Effector CD4-positive, alpha-beta T cell (primary cell): ENCODE measurements at places on chromosomes 2 and 18.

- no peak for DNase-seq
Observed at GRCh38 chr2:161044095-161044865, 115.9 kb upstream of the TANK start.

- DNase-seq, result no peak
Observed at GRCh38 chr2:142286618-142287017, 155.8 kb upstream of the LRP1B start.

DNA sequence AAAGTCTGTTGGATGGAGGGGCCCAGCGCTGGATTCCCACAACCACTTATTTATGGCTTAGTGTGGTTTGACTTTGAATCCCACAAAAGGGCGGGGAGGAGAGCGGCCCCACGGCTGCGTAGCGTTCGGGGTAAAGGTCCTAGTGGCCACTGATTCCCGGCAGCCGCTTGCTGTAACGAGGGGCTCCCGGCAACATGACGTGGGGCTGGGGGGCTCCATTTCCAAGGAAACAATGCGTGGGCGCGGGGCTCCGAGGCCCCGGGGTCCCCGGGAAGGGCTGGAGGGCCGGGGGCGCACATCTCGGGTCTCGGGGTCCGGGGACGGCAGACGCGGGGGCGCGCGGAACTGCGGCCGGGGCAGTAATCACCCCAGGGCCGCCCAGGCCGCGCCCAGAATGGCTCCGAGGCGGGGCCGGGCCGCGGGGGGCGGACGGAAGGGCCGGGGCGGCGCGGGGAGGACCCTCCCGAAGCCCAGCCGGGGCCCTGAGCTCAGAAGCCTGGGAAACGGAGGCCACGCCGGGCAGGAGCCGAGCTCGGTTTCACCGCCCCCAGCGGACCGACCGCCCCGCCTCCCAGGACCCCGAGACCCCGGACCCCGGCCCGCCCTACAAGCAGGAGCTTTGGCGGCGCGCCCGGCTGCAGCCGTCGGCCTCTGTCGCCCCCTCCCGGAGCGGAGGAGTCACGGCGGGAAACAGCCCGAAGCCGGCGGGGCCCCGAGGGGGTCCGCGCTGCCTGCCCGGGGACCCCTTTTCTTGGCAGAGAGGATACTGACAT lies 11.9 kb upstream of the MLPH start:
- peak; percentile 59 for DNase-seq

DNA sequence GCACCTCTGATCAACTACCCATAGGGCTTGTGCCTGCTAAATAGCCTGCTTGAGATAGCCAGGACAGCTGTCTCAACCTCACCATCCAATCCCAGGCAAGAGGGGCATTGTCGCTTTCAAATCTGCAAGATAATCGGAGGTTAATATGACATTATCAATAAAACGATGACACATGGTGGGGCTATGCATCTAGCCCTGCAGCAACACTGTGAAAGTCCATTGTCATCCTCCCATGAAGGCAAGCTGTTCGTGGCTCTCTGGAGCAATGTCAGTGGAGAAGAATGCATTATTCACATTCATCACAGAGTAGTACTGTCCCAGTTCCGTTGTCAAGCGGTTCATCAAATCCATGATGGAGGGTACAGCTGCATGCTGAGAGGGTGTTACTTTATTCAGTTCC lies 18.9 kb upstream of the KLHL23 start:
- no peak for DNase-seq

- DNase-seq, result no peak
Observed at GRCh38 chr2:54107903-54108615, 7.4 kb upstream of the ACYP2 start.

- no peak for DNase-seq
Observed at GRCh38 chr18:13566941-13567746, 159.2 kb downstream of the FAM210A start.

- no peak for DNase-seq
Observed at GRCh38 chr18:78595453-78595852, 384.2 kb upstream of the SALL3 start.

DNA sequence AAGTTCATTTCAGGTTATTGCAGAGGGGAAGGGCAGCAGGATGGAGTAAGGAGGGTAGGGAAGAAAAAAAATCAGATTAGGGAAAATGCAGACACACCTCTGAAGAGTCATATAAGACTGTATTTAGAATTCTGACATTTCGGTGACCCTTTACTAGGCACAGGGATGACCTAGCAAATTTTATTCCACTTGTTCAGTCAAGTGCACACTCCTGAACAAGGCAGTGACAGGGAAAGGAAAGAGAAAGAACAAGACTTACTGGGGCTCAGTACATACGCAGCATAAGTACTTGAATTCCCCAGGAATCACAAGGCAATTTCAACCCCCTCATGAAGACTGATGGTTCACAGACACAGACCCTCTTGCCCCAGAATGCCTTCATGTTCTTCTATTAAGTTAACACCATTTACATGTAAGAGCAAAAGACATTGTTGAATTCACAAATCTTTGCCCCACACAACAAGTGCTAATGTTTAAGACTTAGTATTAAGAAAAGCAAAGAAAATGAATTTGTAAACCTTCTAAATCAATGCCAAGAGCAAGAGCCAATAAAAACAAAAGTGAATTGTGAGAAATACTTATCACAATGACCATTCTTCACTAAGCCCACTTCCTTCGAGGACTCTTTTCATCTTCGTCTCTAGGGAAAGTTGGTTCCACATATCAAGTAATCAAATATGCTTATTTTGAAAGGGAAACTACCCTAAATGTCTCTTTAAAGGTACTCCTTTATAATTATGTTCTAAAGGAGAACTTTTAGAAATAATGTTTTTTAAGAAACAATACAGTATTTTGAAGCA lies 47.0 kb downstream of the COBLL1 start:
- DNase-seq, result no peak

DNA sequence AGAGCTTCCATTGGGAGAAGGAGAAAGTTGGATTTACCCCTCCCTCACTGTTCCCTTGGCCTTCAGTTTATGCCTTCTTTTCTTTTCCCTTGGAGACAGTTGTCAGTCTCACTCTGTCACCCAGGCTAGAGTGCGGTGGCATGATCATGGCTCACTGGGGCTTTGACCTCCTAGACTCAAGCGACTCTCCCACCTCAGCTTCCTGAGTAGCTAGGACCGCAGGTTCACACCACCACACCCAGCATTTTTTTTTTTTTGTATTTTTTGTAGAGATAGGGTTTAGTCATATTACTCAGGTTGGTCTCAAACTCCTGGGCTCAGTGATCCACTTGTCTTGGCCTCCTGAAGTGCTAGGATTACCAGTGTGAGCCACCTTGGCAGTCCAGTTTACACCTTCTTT lies 49.9 kb downstream of the SLC9A4 start:
- no peak for DNase-seq

- DNase-seq, result no peak
Observed at GRCh38 chr2:237092920-237093781, 7.5 kb downstream of the COPS8 start.

GRCh38 chr2:60446413-60447267 lies 106.8 kb downstream of the BCL11A start:
- DNase-seq, result no peak

- no peak for DNase-seq
Observed at GRCh38 chr2:26883956-26884355, 36.0 kb downstream of the DPYSL5 start.

DNA sequence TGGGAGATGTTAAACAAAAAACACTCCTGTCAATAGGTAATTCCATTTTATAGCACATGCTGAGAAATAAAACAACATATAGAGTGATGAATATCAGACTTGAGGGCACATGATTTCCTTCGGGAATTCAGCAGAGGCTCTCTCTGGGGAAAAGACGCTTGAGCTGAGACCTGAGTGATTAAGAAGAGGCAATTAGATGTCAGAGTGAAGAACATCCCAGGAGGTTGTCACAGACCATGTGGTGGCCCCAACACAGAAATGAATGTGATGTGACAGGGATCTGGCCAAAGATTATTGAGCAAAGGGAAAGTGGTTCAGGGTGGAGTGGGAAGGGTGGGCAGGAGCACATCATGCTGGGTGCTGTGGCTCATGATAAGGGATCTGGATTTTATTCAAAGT lies 254.7 kb downstream of the RAD51AP2 start:
- no peak for DNase-seq

DNA sequence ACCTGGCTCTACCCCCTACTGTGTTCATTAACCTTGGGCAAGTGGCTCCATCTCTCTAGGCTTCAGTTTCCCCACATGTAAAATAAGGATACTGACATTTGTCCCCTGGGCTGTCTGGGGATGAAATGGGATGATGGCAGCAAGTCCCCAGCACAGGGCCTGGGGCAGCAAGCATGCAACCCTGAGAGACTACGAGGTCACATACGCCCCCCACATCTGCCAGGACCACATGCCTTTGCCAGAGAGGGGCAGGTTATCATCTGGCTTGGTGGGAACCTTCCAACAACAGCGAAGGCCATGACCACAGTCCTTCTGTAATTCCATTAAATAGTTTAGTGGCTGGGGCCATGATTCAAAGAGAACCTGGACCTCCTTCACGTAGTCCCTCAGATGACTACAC lies 145.9 kb upstream of the REV1 start:
- DNase-seq, result no peak

DNA sequence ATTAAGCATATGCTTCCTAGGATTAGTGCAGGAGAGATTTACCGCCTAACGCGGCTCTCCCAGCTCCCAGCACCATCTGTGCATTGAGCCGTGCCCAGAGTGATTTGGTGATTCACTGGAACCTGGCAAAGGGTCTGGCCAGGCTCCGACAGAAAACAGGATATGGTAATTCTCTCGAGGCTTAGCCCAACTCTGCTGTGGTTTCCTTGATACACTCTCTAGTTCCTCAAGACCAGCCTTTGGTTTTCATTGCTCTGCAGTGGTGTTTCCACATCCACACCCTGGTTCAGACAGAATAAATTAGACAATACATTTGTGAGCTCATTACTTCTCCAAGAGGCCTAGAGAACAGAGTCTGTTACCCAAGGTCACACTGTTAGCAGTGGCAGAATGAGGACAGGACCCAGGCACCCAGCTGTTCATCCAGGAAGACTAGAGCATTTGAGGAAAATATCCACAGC lies 23.0 kb upstream of the SMAD2 start:
- DNase-seq, result no peak

DNA sequence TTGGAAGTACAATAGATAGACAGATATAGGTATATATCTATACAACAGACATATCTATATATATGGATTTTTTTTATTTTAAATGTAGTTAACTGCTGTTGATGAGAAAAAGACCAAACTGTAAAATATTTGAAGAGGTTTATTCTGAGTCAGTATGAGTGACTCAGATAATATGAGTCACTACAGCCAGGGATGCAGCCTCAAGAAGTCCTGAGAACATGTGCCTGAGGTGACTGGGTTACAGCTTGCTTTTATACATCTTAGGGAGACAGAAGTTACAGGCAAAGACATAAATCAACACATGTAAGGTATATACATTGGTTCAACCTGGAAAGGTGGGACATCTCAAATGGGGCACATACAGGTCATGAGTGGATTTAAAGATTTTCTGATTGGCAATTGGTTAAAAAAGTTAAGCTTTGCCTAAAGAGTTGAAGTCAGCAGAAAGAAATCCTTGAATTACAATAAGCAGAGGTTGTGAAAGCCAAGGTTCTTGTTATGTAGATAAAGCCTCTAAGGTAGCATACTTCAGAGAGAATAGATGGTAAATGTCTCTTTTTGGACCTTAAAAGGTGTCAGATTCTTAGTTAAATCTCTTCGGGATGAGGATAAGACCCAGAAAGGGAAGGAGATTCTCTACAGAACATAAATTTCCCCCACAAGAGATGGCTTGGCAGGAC lies 149.9 kb downstream of the RBM43 start:
- no peak for DNase-seq
